ENCODE measurements at places on chromosomes 5 and 9. TPM values are rescaled to one million over a fixed set of nuclear protein-coding genes. Genes with fewer than 3 reads are reported as not detected.
A peak's percentile ranks its signal among the peaks of the same experiment; 100 is the strongest.

GRCh38 chr5:73155271-73156222 is 17.4 kb upstream of the TMEM174 start:
- DNase-seq, result no peak

DNA sequence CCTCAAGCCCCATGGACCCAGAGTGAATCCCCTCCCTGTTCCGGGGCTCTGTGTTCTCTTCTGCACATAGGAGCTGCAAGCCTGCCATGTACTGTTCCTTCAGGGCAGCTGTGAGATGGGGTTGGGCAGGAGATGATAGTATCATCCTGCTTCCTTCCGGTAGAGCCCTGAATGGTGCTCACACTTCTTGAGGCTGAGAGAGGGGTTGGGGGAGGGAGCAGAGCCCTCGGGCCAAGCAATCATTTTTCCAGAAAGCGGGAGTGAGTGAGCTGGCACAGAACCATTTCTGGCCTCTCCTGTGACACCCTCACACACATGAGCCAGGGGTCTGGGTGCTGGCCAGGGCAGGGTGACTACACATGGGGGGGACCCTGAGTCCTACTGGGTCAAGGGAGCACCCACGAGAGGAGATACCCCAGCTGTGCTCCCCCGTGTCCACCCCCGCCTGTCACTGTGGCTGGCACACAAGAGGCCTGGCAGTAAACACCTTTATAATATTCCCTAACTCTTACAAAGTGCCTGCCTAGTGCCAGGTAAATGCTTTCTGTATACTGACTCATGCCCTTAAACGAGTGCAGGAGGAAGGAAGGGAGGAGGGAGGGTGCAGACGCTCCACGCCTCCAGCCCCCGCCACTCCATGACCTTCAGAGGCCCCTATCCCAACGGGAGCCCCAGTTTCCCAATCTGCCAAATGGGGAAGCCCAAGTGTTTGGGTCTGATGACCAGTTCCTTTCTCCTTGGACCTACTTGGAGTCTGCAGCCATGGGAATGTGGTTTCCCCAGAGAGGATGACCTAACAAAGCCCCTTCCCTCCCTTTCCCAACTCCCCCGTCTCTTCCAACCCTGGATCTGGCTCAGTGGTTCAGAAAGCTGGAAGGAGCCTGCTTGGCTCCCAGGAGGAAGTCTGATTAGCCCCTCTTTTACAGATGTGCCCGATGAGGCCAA is 15.5 kb downstream of the AKNA start:
- peak; percentile 32 for DNase-seq

GRCh38 chr9:35349287-35349990 is 140.5 kb upstream of the RUSC2 start:
- DNase-seq, result no peak

DNA sequence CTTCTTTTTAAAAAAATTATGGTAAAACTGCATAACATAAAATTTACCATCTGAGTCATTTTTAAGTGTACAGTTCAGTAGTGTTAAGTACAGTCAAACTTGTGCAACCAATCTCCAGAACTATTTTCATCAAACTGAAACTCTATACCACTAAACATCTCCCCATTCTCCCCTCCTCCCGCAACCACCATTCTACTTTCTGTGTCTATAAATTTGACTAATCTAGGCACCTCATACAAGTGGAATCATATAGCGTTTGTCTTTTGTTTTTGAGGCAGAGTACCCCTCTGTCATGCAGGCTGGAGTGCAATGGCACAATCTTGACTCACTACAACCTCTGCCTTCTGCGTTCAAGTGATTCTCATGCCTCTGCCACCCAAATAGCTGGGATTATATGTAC is 24.0 kb upstream of the EBF1 start:
- no peak for DNase-seq

- no peak for DNase-seq
Measured at GRCh38 chr5:143338658-143339366, 64.7 kb downstream of the NR3C1 start.

GRCh38 chr5:177234841-177235240 is 68.7 kb downstream of the RAB24 start:
- no peak for DNase-seq

- DNase-seq, result no peak
Measured at GRCh38 chr5:148796936-148797335, 29.5 kb upstream of the ADRB2 start.

DNA sequence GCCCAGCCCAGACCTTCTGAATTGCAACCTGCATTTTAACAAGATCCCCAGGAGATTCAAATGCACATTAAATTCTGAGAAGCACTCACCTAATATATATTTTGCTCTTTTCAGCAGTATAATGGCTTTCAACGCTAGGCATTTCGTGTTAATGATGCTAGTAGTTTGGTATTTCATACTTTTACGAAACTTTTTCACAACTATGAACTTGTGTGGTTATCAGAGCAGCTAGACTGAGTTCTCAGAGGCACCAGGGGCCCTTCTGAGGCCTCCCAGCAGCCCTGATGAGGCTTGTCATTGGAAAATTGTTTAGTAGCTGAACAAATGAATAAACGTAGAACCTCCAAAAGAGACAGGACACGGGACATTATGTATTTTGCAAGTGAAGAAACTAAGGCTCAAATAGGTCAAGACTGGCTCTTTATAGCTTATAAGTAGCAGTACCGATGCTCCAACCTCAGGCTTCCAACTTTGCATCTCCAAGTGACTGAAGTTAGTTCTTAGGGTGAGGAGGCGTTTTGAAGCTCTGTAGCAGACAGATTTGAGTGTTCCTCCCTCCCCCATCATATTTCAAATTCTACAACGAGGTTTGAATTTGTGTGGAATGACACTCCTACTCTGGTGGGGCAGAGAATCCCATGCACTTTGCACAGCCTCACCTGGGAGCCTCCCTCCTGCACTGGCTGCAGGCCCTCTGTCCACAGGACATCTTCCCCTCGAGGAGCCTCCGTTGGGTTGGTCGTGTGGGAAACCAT is 121.1 kb upstream of the SLC25A48 start:
- no peak for DNase-seq

- DNase-seq, result no peak
Measured at GRCh38 chr5:56299212-56299611, 66.1 kb upstream of the ANKRD55 start.

DNA sequence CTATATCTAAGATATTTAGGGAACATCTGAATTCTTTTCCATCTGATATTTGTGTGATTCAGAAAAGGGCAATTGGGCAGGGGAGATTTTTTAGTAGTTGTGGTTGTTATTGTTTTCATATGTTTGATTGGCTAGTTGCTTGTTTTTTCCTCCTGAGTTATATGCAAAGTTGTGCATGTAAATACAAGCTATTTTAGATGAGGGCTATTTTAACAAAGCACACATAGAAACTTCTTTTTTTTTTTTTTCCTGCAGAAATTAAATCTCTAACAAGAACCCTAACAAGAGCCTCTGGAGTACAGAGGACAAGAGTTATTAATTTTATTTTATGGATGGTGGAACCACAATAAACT is 559.1 kb downstream of the CETN3 start:
- DNase-seq, result no peak

GRCh38 chr5:13325765-13326164 is 618.7 kb downstream of the DNAH5 start:
- no peak for DNase-seq

DNA sequence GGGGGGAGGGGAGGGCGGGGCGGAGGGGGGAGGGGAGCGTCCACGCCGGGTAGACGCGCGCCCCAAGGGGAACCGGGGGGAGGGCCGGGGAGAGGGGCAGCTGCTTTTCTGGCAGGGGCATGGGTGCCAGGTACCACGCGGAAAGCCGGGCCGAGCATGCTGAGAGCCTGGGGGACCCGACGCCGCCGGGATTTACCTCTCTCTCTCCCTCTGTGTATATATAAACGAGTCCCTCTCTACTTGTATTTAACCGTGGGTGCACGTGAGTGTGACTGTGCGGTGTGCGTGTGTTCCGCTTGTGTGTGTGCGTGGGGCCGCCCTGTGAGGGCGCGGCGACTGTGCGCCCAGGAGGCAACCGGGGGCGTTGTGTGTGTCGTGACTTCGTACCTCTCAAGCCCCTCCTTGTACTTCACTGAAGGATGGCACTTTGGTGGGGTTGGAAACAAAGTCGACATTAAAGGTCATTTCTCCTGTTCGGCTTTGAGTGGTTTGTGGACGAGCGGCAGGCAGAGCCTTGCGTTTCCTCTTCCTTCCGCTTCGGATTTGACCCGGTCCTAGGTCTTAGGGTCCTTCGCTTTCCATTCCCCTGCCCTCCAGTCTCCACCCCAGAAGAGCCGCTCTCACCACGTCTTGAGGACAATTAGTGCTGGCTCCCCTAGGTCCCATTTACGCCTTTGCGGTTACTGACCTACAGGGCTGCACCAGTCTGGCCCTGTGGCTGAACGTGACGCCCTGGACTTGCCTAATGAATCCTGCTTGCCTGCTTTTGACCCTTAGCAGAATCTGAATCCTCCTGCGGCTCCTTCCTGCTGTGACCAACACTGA is 36.2 kb upstream of the TTC1 start:
- DNase-seq, result no peak

DNA sequence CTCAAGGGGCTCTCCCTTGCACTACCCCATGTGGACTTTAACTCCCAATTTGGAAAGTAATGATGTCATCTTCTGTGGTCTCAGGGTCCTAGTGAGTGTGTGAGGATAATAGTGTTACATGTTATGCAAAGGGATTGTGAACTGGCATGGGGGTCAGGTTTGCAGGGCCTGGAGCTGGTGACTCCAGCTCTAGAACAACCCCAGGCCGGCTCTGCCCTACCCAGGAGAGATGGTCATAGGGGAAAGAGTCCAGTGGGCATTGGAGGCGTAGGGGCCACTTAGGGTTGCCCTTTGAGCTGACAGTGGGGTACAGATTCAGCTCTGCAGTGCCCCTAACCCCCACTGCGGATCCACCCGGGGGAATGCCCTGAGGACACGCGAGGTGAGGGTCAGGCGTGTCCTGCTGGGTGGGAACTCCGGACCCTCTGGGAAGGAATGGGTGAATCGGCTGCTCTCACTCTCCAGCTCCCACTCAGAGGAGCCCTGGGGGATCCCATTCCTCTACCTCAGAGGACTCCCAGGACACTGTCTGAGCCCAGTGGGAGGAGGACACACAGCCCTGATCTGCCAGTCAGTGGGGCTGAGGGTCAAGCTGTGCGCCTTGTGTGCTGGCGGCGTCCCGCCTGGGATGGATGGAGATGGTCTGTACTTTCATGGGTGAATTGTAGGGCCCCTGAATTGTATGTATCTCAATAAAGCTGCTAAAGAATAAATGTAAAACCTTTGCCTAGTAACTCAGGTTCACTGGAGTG is 2.5 kb upstream of the NKD2 start:
- no peak for DNase-seq

- DNase-seq, result no peak
Measured at GRCh38 chr5:176771102-176771845, 39.1 kb upstream of the UNC5A start.

DNA sequence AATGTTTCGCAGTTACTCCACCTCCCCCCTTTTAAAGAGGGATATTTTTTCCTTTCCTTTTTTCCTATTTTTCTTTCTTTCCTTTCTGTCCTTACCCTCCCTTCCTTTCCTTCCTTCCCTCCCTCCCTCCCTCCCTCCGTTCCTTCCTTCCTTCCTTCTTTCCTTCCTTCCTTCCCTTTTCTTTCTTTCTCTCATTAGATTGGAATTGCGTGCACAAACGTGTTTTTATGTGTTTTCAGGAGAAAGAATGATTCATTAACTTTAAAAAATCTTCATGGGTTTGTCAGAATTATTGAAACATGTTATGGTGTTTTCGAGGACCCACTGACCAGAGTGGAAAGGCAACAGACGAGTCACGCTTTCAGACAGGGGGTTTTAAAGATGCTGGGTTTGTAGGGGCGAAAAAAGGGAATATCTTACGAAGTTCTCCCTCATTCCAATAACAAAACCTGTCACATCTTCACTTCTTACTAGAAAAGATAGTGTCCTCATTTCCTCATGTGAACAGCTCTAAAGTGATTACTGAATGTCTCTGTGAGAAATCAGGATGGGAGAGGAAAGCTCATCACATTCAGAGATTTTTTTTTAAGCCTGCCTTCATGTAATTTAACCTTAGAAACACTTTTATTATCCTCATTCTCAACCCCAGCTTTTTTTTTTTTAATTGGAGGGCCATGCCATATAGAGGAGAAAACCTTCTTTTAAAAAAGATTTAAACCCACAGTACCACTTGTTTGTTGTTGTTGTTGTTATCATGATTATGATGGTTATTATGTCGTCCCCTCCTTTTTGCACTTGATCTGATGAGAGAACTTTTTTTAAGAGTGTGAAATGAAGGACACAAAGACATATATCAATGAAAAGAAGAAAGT is 21.9 kb downstream of the NR2F1 start:
- no peak for DNase-seq

GRCh38 chr9:23438299-23438907 is 387.6 kb downstream of the ELAVL2 start:
- no peak for DNase-seq

- no peak for DNase-seq
Measured at GRCh38 chr9:134500931-134501760, 140.5 kb upstream of the COL5A1 start.

DNA sequence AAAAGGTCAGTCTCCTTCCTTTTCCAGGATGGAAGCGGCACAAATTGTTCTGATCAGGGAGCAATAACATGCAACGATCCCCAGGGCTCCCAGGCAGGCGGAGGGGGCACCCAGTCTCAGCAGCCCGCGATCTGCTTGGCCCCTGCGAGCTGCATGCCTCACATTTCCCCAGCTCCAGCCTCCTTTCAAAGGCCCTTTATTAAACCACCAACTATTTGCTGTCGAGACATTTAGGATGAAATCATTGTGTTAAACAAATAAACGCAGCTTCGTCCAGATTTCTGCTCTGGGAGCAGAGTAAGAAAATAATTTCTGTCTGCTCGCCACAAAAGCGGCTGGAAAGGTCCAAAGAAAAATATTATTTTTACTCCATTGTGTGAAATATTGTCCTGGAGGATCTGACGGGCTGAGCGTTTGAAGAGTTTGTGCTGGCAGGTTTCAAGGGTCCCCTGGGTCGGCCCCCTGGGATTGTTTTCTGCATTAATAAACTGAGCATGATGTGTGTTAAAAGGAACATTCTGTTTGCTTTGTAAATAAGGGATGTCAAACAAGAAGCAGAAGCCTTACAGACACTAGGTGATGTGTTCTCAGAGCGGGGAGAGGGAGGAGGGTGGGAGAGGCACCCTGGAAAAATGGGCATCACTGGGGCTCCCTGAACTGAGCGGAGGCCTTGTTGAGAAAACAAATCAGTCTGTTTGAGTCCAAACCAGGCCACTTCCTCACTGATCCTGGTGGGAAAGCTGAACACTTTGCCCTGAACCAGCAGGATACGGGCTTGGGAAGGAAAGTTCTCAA is 110.1 kb downstream of the FOXD1 start:
- DNase-seq, result no peak

Gene BTNL3
- total RNA-seq, result not detected

Gene INSL6
- not detected for total RNA-seq

Gene MORN5
- total RNA-seq, result not detected

Gene MARCHF11
- not detected for total RNA-seq

Gene C9orf153
- not detected for total RNA-seq

Gene CDKN2B-AS1
- not detected for total RNA-seq

Gene LPAR1
- total RNA-seq, result 28.2 TPM

Gene CBY3
- not detected for total RNA-seq

Gene SEMA4D
- 1.7 TPM for total RNA-seq

Gene CCDC152
- total RNA-seq, result not detected

Gene BHMT2
- total RNA-seq, result 53.9 TPM

Gene EHMT1
- total RNA-seq, result 46.0 TPM
